ENCODE measurements at places on chromosomes 13 and 19. TPM values are rescaled to one million over a fixed set of nuclear protein-coding genes. Genes with fewer than 3 reads are reported as not detected.

Gene ERVV-1
- total RNA-seq = under 0.01 TPM

Gene IFNL4
- total RNA-seq = 0.81 TPM

Gene CEACAM21
- 11.3 TPM for total RNA-seq

Gene COX7A1
- not detected for total RNA-seq

Gene LGALS14
- total RNA-seq = under 0.01 TPM

Gene CADM4
- 0.27 TPM for total RNA-seq

Gene SIGLEC11
- total RNA-seq = under 0.01 TPM

Gene METTL21C
- total RNA-seq = not detected

Gene SARS2
- 37.2 TPM for total RNA-seq

Gene IRS2
- 9.4 TPM for total RNA-seq

Gene LILRB5
- total RNA-seq = under 0.01 TPM

Gene ZNF793
- 4.6 TPM for total RNA-seq

Gene ZNF132
- 5.9 TPM for total RNA-seq

Gene SIGLEC9
- 0.27 TPM for total RNA-seq

Gene NLRP5
- total RNA-seq = not detected

Gene SPRY2
- total RNA-seq = 17.0 TPM

Gene TNNI3
- not detected for total RNA-seq

Gene TMEM161A
- 33.4 TPM for total RNA-seq

Gene ZNF471
- 2.2 TPM for total RNA-seq

Gene KCNJ14
- 1.6 TPM for total RNA-seq

Gene SHISA2
- 0.27 TPM for total RNA-seq

Gene DLL3
- total RNA-seq = 0.27 TPM

Gene CYP4F2
- 1.3 TPM for total RNA-seq

Gene ZNF83
- 28.8 TPM for total RNA-seq

Gene MYPOP
- 3.2 TPM for total RNA-seq

Gene ZIK1
- total RNA-seq = 24.2 TPM

Gene SEMA6B
- total RNA-seq = 0.27 TPM

Gene ARRDC5
- 6.2 TPM for total RNA-seq

Gene ZFR2
- under 0.01 TPM for total RNA-seq

Gene CC2D1A
- total RNA-seq = 17.5 TPM

Gene CCDC8
- 2.4 TPM for total RNA-seq

Gene PRODH2
- total RNA-seq = not detected

Gene TEKTIP1
- 0.54 TPM for total RNA-seq

Gene RASGRP4
- total RNA-seq = 23.4 TPM

Gene C19orf44
- 3.2 TPM for total RNA-seq

Gene FCHO1
- 41.7 TPM for total RNA-seq

Gene ATP4B
- total RNA-seq = not detected

Gene TNNT1
- total RNA-seq = not detected

Gene CGB8
- not detected for total RNA-seq

Gene SH2D3A
- total RNA-seq = 8.9 TPM

Gene F10
- total RNA-seq = 0.27 TPM

Gene CEACAM4
- 12.7 TPM for total RNA-seq

Gene FGF22
- under 0.01 TPM for total RNA-seq

Gene IPO5
- total RNA-seq = 69.5 TPM

Gene KLK11
- total RNA-seq = not detected

Gene SIAH3
- total RNA-seq = 0.54 TPM

Gene PSG6
- total RNA-seq = not detected

Gene ADGRE2
- total RNA-seq = 46.0 TPM

Gene MATK
- 160 TPM for total RNA-seq

Gene RELB
- 25.6 TPM for total RNA-seq

Gene CELF5
- total RNA-seq = under 0.01 TPM

Gene TMEM238
- 2.7 TPM for total RNA-seq

Gene FBXO17
- total RNA-seq = 0.27 TPM

Gene CYP4F3
- total RNA-seq = 0.27 TPM

Data from hematopoietic multipotent progenitor cell (in vitro differentiated cells).